ENCODE measurements at places on chromosomes 4 and X. TPM values are rescaled to one million over a fixed set of nuclear protein-coding genes. Genes with fewer than 3 reads are reported as not detected.
A peak's percentile ranks its signal among the peaks of the same experiment; 100 is the strongest.

DNA sequence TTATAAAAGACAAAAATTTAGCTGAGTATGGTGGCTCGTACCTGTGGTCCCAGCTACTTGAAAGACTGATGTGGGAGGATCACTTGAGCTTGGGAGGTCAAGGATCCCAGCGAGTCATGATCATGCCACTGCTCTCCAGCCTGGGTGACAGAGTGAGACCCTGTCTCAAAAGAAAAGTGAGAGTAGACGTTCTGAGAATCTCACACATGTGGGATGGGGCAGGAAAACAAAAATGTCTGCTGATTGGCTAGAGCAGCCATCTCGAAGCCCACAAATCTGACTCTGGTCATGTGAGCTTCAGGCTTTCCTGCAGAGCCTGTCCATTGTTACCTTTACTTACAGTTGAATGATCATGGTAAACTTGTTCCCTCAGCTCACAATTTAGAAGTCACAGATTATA, 23.1 kb upstream of the SLC9A7 start:
- DNase-seq = no peak

DNA sequence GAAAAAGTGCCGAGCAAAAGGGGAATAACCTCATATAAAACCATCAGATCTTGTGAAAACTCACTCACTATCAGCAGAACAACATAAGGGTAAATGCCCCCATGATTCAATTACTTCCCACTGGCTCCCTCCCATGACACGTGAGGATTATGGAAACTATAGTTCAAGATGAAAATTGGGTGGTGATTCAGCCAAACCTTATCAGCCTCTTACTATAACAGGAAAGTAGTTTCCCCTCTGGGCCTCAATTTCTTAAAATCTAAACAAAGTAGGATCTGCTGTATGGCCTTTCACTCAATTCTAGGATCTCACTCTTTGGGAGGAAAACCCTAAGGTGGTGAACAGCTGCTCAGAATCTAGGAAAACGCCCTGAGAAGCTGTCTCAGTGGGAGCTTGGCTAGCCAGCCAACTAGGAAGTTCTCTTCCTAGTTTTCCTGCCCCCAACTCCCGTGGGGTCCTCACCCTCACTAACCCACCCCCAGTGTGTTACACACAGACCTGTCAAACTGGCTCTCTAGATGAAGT, 1017.1 kb upstream of the HS3ST1 start:
- DNase-seq = no peak

DNA sequence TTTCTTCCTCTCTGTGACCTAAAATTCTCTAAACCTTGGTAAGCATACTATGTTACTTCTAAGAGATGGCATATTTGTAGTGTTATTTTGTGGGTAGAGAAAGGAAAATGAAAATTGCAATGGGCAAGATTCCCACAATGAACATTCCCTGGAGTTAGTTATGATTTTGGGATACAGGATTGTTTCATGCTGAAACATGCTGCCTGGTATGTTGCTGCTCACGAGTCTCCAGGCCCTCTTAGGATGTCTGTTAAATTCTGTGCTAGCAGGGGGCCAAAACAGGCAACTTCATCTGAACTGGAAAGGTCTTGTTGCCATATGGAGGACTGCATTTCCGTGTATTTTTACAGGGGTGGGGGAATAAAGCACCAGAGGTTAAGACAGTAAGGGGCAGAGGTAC, 18.9 kb upstream of the MSMO1 start:
- peak; percentile 25 for DNase-seq

DNA sequence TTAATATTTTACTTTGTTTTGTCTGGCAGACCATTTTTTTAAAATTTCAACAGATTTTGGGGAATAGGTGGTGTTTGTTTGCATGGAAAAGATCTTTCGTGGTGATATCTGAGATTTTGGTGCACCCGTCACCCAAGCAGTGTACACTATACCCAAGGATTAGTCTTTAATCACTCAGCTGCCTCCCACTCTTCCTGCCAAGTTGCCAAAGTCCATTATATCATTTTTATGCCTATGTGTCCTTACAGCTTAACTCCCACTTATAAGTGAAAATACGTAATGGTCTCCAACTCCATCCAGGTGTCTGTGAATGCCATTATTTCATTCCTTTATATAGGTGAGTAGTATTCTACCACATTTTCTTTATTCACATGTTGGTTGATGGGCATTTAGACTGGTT, 281.7 kb upstream of the GK2 start:
- no peak for DNase-seq

- no peak for DNase-seq
These were observed 325.9 kb downstream of the NR3C2 start for GRCh38 chr4:148116264-148116663.

DNA sequence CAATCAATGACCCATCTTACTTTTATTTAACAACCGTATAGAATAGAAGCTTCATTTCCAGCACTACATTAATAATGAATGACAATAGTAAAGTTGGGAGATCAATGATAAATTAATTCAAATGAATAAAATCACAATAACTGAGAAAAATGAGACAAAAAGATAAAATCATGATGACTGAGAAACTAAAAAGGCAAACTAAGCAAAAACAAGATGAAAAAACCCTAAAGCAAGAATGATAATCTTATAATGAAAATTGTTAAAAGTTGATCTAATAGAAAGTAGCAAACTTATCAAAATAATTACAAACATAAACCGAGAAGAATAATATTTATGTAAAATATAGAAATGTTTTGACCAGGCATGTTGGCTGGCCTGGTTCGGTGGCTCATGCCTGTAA, 130.4 kb upstream of the INPP4B start:
- DNase-seq = no peak

DNA sequence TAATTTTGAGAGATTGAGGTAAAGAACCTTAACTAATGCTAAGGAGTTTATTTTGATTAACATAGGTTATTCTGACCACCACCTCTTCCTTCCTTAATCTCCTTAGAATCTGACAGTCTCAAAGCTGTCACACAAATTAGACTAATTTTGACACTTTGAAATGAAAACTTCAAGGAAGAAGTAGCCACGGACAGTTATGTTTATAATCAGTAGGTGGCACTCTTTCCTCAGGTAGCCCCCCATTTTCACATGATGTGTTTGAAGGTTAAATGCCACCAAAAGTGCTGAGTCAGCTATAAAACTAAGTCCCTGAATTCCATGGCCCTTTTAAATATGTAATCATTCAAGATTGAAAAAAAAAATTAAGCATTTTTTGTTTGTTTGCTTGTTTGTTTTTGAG, 22.4 kb downstream of the TMEM33 start:
- peak; percentile 24 for DNase-seq

- DNase-seq = peak; percentile 97
These were observed 104.0 kb downstream of the FAM53A start for GRCh38 chr4:1579901-1580691.

MUC7 gene
- total RNA-seq = not detected

ADAM29 gene
- not detected for total RNA-seq

C4orf51 gene
- total RNA-seq = not detected

GAGE12J gene
- total RNA-seq = not detected

ARAP2 gene
- total RNA-seq = 3.9 TPM

PHKA1 gene
- 5.2 TPM for total RNA-seq

EMD gene
- total RNA-seq = 56.9 TPM

PAGE2B gene
- total RNA-seq = not detected

Measured in cardiac muscle cell (in vitro differentiated cells and primary cell).